ENCODE measurements at places on chromosomes 1 and 21.

- DNase-seq: peak; percentile 38
These were observed 12.2 kb downstream of the ZNF697 start for GRCh38 chr1:119635811-119636390.

GRCh38 chr1:21773585-21773984 is 9.4 kb downstream of the USP48 start:
- no peak for DNase-seq

DNA sequence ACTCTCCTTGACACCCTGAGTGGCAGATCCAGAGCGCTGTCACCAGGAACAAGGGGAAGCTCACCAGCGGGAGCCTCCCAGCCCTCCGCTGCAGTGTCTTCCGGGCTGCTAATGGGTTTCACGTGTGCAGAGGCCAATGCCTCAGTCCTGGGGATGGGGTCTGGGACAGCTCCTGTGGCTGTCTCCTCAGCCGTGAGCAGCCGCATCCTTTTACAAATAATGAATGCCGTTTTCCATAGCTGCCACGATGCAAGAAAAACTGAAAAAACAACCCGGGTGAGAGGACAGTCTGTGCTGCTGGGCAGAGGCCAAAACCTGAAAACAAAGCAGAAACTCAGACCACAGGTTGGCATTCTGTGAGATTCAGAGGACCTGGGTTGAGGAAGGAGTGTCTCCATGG is 212.2 kb upstream of the RAB4A start:
- no peak for DNase-seq

DNA sequence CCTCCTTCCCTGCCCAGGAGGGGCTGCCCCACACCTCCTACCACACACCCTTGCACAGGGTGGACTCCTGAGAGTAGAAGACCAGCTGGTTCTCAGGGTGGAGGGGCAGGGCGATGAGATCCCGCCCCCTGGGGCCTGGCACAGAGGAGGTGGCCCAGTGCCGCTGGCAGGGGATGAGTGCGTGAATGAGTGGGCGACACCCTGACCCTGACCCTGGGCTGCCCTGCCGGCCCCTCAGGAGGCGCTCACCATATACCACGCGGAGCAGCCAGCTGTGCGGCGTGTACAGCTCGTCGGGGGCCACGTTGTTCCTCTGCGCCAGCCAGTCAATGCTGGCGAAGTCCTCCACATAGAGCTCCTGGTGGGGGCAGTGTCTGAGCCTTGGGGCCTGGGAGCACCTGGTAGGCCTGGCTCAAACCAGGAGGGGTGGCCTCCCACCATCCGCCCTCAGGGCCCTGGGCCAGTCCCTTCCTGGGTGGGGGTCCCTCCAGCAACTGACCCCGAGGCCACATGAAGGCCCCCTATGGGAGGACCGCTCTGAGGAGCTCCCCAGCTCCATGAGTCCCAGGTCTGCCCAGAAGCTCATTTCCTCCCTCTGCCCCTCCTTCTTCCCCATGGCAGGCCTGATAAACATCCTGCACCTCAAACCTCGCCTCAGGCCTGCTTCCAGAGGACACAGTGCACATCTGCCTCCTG is 13.0 kb downstream of the LSS start:
- DNase-seq: no peak

- DNase-seq: no peak
These were observed 19.0 kb downstream of the FOXO6 start for GRCh38 chr1:41380195-41380594.

DNA sequence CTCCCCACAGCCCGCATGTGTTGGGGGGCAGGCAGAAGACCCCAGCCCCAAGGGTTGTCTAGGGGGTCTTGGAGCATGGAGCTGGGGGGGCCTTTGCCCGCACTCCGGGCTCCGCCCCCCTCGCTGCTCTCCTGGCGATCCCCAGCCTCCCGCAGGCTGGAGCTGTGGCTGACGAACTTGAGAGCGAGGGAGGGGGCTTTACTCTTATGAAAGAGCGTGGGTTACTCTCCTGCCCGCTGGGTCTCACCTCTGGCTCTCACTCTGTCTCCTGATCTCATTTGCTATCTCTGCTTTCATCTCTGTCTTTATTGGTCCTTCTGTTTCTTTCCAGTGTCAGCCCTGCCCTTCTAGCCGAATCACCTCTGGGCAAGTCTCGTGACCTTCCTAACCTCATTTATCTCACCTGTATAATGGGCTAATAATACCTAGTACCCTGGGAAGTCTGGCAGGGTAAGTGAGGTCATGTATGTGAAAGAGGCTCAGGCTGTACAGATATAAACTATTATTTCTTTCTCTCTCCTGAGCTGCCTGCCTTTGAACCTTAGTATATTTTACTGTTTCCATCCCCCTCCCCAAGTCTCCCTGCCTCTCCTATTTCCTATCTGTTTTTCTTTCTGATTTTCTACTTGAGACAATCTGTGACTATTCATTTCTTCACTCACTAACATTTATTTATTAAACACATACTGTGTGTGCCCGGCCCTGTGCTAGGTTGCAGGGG is 731 bp downstream of the EFNA4 start:
- DNase-seq: peak; percentile 68

DNA sequence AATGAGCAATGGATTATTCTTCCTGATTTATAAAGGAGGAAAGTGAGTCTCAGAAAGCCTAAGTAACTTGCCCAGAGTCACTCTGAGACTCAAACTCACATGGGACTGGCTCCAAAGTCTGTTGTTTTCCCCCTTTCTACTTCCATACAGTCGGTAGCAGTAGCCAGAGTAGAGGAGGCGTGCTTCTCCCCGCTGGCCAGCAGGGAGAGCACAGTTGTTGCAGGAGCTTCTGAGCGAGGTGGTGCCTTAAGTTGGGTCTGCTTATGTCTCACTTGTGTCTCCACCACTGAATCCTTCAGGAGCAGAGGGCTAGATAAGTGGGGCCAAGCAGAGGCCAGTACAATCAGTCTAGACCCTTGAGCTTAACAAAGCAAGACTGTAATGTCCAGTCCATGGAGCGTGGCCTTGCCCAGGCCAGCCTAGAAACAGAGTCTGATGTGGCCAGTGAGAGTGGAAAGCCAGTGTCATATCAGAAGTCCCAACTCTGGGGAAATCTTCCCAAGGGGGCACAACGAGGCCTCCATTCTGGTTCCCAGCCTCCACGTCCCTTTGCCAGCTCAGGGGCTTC is 181.9 kb downstream of the ZSCAN20 start:
- DNase-seq: no peak

Data from GM10248 (cell line).